ENCODE measurements at places on chromosomes 13 and 19.

GRCh38 chr13:29260684-29261083 is 334.8 kb downstream of the SLC7A1 start:
- DNase-seq: no peak

GRCh38 chr13:25821776-25822175 is 230.0 kb downstream of the SHISA2 start:
- DNase-seq: no peak

DNA sequence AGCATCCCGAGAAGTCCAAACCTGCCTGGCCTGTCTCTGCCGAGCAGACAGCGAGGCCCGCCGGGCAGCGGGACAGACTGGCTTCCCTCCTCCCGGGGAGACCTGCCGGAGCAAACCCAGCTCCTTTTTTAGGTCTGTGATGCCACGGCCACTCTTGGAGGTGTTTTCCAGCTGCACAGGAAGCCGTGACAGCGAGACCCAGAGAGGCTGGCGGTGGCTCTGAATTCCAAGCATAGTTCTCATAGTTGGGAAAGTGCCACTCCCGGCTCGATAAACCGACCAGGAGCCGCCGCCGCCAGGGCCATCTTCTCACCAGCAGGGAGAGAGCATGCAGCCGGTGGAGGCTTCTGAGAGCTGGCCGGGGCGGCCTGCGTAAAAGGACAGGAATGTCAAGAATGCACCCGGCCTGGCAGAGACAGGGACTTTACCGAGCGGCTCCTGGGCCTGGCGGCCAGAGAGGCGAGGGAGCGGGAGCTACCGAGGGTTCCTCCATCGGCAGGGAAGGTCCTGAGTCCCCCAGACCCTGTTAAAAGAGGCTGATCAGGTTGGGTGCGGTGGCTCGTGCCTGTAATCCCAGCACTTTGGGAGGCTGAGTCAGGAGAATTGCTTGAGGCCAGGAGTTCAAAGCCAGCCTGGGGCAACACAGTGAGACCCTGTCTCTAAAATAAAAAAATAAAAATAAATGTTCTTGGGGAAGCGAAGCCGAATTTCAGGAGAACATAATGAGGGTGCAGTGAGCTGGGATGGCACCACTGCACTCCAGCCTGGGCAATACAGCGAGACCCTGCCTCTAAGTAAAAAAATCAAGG is 64.9 kb downstream of the GADD45B start:
- peak; percentile 99 for DNase-seq

DNA sequence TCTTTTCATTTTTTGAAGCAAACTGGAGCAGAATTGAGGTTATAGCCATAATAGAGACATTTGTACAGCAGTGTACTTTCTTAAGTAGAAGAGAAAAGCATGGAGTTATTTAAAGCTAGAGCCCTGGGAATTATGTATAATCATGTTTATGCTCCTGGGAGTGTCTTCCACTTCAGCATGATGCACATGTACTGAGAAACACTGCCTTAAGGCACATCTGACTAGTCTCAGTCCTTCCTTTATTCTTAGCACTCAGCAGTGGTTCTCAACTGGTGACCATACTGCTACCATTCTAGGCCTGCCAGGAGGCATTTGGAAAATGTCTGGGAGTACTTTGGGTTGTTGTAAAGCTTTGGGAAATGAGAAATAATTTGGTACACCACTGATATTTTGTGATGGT is 45.8 kb downstream of the VWA8 start:
- peak; percentile 27 for DNase-seq

GRCh38 chr13:78625384-78625783 is 22.0 kb upstream of the POU4F1 start:
- DNase-seq: no peak

DNA sequence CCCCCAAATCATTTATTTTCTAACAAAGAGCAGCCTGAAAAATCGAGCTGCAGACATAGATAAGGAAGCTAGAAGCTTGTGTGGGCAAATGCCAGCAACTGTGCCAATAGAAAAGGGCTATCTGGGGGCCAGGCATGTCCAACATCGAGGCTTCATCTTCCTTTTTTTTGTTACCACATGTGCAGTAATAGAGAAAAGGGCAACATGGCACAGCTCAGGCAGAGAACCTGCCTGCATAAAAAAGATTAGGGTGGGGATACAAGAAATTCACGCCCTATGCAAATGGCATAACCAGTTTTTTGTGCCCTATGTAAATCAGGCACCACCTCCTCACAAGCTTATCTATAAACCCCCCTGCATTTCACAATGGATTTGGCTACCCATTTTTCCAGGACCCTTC is 60.4 kb upstream of the ABCC4 start:
- DNase-seq: no peak

DNA sequence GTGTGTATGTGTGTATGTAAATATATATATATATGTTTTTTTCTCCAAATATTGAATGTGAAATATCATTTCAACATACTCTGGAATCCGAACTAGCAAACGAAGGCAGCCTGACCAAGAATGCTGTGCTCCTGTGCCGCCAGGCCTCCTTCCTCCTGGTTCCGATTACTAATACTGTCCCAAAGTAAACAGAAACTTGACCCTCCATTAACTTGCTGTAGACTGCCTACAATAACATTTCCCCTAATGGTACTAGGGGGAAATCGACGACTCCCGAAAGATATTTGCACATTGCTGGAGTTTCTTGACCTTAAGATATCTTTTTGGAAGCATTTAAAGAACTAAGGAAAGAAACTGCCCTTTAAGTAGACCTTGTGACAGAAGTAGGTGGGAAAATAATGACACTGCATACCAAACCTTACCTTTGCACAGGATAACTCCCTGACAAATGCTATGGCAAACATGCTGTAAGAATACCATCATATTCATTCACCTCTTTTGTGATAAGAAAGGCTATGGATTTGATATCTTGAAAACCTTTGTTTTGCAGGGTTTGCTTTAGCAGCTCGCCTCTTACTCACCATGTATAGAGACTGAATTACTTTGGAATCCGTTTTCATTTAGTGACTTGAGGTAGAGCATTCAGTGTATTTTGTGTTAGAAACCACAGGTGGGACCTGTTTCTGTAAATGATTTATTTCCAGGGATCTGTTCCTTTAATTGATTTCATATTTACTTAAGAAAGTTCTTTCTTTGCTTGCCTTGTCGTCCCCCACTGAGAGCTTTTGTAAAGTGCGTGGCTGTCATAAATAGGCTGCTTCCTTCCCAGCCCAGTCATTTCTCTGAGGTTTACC is 80.1 kb downstream of the KLF5 start:
- DNase-seq: no peak
